Adrenal gland (tissue), 19 donors: ENCODE measurements at places on chromosomes 6 and 20. TPM values are rescaled to one million over a fixed set of nuclear protein-coding genes. Genes with fewer than 3 reads are reported as not detected.

HDGFL1 gene
- total RNA-seq, result not detected

LTA gene
- 1.2 TPM for total RNA-seq

MAP3K5 gene
- total RNA-seq, result 139 TPM

GRCh38 chr20:50680105-50680960, 11.0 kb downstream of the RIPOR3 start:
- no peak for DNase-seq
- peaks cover 8% of the 10 kb centered on the region for H3K4me1 ChIP-seq
- no peaks in the 10 kb centered on the region for H3K36me3 ChIP-seq
- H3K27ac ChIP-seq, result no peak overlapping the region

DNA sequence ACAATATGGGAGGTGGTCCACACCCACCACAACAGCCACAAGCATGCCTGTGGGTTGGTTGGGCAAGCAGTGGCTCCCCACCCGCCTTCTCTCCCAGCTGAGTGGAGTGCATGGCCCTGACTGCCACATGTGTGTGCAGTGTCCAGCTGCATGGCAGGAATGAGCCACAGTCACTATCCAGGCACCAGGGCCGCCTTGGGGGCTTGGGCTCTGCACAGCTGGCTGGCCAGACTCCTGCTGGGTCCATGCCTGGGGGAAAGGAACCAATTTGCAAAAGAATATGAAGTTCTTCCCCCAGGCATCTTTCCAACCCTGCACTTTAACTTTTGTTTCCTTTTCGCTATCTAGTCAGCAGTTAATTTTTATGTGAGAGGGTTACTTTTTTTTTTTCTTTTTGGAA, 11.6 kb upstream of the ASCC3 start:
- no peaks in the 10 kb centered on the region for H3K36me3 ChIP-seq
- DNase-seq, result no peak
- H3K27me3 ChIP-seq, result no peaks in the 10 kb centered on the region
- H3K27ac ChIP-seq, result no peak overlapping the region

GRCh38 chr6:118469468-118469867, 78.6 kb upstream of the PLN start:
- H3K4me1 ChIP-seq, result no peaks in the 10 kb centered on the region
- no peaks in the 10 kb centered on the region for H3K27me3 ChIP-seq
- H3K27ac ChIP-seq, result no peak overlapping the region
- no peak overlapping the region for H3K4me3 ChIP-seq

- H3K27ac ChIP-seq, result no peak overlapping the region
- DNase-seq, result no peak
- H3K36me3 ChIP-seq, result no peaks in the 10 kb centered on the region
- no peak overlapping the region for H3K4me3 ChIP-seq
Observed at GRCh38 chr6:36605560-36606391, 11.6 kb downstream of the SRSF3 start.

- H3K4me1 ChIP-seq, result peaks cover 55% of the 10 kb centered on the region
- H3K36me3 ChIP-seq, result no peaks in the 10 kb centered on the region
- H3K27me3 ChIP-seq, result no peaks in the 10 kb centered on the region
- peak overlapping the region; percentile 98 for H3K27ac ChIP-seq
Observed at GRCh38 chr6:35724059-35724458, 12.8 kb upstream of the ARMC12 start.

GRCh38 chr6:71852948-71853347, 33.4 kb upstream of the RIMS1 start:
- DNase-seq, result no peak
- no peak overlapping the region for H3K4me3 ChIP-seq
- no peaks in the 10 kb centered on the region for H3K4me1 ChIP-seq
- H3K36me3 ChIP-seq, result no peaks in the 10 kb centered on the region

DNA sequence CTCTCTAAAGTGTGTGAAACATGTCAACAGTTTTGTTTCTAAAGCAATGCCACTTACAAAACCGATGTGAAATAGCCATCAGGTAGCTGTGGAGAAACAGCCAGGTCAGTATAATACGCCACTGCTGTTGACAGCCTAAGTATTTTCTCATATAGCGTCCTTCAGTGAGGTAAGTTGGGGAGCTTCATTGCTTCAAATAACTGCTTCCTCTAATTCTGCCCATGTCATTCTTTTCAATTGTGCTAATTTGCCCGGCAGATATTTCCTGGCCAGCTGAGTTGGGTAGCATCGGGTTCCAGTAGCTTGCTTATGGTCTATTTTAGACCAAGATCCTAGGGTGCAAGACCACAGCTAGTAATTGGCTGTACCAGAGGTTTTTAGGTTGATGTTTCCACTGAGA, 2.1 kb upstream of the ARMC2 start:
- no peak overlapping the region for H3K4me3 ChIP-seq
- H3K27me3 ChIP-seq, result no peaks in the 10 kb centered on the region
- H3K4me1 ChIP-seq, result peaks cover 25% of the 10 kb centered on the region
- H3K27ac ChIP-seq, result no peak overlapping the region

GRCh38 chr6:15712797-15713196, 50.0 kb upstream of the DTNBP1 start:
- no peak overlapping the region for H3K27ac ChIP-seq
- H3K36me3 ChIP-seq, result no peaks in the 10 kb centered on the region
- no peaks in the 10 kb centered on the region for H3K27me3 ChIP-seq
- no peaks in the 10 kb centered on the region for H3K4me1 ChIP-seq

GRCh38 chr6:75437421-75437891, 56.1 kb downstream of the FILIP1 start:
- H3K36me3 ChIP-seq, result no peaks in the 10 kb centered on the region
- no peak for DNase-seq
- H3K4me1 ChIP-seq, result peaks cover 9% of the 10 kb centered on the region
- no peak overlapping the region for H3K4me3 ChIP-seq

DNA sequence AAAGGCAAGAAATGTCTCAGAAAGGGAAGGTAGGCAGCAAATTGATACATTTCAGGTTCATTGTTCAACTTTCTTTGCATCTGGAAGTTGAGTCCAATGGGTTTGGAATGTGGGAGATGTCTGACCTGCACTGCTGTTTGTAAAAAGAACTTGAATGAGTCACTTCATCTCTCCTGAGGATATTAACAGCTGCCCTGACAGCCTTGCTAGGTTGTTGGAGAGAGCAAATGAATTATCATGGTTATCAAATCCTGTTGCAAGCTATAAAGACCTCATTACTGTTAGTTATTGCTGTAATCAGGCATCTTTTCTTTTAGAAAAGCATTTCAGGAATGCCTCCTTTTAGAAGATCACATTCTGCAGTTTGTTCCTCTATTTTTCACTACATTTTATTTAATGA, 23.0 kb upstream of the FLRT3 start:
- H3K4me1 ChIP-seq, result no peaks in the 10 kb centered on the region
- no peaks in the 10 kb centered on the region for H3K36me3 ChIP-seq
- no peak overlapping the region for H3K27ac ChIP-seq
- H3K27me3 ChIP-seq, result no peaks in the 10 kb centered on the region
- DNase-seq, result no peak
